Epithelial cell of umbilical artery (primary cell): ENCODE measurements at places on chromosomes 7 and 10. TPM values are rescaled to one million over a fixed set of nuclear protein-coding genes. Genes with fewer than 3 reads are reported as not detected.

Gene SPOCK2
- total RNA-seq, result 0.15 and 1.3 TPM in 2 replicates

Gene TDRD1
- not detected in 2 replicates for total RNA-seq

Gene ATOH7
- total RNA-seq, result 0.15 TPM in 1 of 2 replicates, not detected in the other

Gene CYCS
- total RNA-seq, result 52.3 and 60.9 TPM in 2 replicates

Gene SPDYE2B
- not detected in 2 replicates for total RNA-seq

Gene C7orf57
- total RNA-seq, result under 0.01 TPM in 1 of 2 replicates, not detected in the other

Gene FAM131B
- total RNA-seq, result 1.3 and 1.4 TPM in 2 replicates

Gene TMEM229A
- total RNA-seq, result not detected in 2 replicates

Gene CHAT
- total RNA-seq, result not detected in 2 replicates

Gene CAMK2B
- total RNA-seq, result 0.15 and 1.6 TPM in 2 replicates

Gene FXYD4
- total RNA-seq, result not detected in 2 replicates

Gene PDE6C
- not detected in 2 replicates for total RNA-seq

Gene FBXL13
- 3.2 and 4.4 TPM in 2 replicates for total RNA-seq

Gene BPGM
- 26.9 and 91.6 TPM in 2 replicates for total RNA-seq

Gene GLI3
- total RNA-seq, result 2.3 and 3.9 TPM in 2 replicates

Gene MACROH2A2
- total RNA-seq, result 0.65 and 1.4 TPM in 2 replicates

Gene C7orf25
- total RNA-seq, result 7.1 and 9.4 TPM in 2 replicates

Gene LLCFC1
- total RNA-seq, result not detected in 2 replicates

Gene H2BK1
- total RNA-seq, result not detected in 2 replicates

Gene IFIT1B
- not detected in 2 replicates for total RNA-seq

Gene TRPV5
- total RNA-seq, result not detected in 2 replicates

Gene ZNF786
- 7.8 and 8.1 TPM in 2 replicates for total RNA-seq

Gene HMX2
- total RNA-seq, result not detected in 2 replicates

Gene TRRAP
- 12.3 and 13.4 TPM in 2 replicates for total RNA-seq

Gene HHEX
- total RNA-seq, result 35.1 and 48.2 TPM in 2 replicates

Gene NDUFB2
- total RNA-seq, result 139 and 252 TPM in 2 replicates

Gene ANKRD2
- total RNA-seq, result 0.97 and 2.1 TPM in 2 replicates

Gene BTBD16
- not detected in 2 replicates for total RNA-seq

Gene HOXA7
- 1.4 and 1.9 TPM in 2 replicates for total RNA-seq

Gene SPDYE8
- not detected in 2 replicates for total RNA-seq

Gene TBC1D12
- total RNA-seq, result 9.4 and 12.5 TPM in 2 replicates
